Choroid plexus epithelial cell (primary cell): ENCODE measurements at places on chromosomes 16 and 17.
A peak's percentile ranks its signal among the peaks of the same experiment; 100 is the strongest.

GRCh38 chr16:89489040-89489897 lies 1.1 kb downstream of the ANKRD11 start:
- peak; percentile 97 for DNase-seq

DNA sequence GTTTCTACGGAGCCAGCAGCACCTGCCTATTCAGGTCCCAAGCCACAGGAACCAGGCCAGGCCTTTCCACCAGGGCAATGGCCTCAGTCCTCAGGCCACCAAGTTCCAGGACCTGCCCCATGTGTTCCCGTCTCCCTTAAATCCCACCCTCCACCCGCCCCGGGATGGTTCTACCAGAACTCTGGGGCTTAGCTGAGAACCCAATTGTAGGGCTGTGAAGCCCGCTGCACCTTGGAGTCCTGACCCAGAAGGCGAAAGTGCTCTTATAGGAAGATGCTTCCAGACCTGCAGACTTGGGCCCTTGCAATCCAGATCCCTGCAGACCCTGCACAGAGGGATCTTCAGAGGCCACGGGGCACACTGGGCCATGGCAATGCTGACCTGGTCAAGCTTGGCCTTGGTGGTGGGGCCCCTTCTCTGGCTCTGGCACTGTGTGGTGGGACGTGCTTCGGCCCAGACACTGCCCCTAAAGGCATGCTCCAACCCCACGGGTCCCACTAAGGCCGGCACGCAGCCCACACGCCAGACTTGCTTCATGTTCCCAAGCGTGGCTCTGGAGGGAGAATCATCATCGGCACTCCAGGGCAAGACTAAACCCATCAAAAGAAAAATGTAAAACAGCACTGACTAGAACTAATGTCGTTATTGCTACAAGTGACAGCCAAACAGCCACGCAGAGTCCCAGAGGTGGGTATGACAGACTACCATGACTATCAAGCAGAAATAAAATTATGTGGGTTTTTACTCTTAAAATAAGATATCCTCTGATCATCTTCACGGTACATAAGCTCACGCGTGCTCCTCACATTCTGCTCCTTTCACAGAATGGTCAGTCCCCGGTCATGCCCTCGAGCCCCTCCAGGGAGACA lies 41.3 kb upstream of the ATP2A3 start:
- no peak for DNase-seq

DNA sequence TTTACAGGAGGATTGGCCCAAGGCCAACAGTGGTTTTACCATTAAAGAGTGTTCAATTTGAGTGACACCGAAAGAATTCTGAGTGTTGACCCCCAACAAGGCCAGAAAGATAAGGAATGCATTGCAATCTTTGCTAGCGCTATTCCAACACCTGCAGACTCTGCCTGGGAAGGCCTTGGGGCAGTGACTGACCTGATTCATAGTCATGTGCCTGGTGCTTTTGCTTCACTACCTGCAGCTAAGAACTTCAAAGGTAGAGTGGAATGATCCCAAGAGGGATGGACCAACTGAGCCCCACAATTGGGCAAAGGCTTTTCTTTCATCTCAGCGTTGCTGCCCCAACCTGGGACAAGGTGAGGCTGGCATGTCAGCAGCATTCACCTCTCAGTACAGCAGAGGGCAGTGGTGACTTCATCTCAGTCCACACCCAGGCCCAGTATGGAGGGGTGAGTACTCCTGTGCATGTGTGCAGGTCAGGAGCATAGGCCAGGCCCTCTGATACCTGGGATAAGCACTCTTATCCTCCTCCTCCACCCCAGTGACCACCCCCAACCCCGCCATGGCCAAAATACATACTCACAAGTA lies 149.6 kb upstream of the GNAO1 start:
- DNase-seq, result no peak

- no peak for DNase-seq
Observed at GRCh38 chr17:9931144-9931741, 26.2 kb upstream of the RCVRN start.

DNA sequence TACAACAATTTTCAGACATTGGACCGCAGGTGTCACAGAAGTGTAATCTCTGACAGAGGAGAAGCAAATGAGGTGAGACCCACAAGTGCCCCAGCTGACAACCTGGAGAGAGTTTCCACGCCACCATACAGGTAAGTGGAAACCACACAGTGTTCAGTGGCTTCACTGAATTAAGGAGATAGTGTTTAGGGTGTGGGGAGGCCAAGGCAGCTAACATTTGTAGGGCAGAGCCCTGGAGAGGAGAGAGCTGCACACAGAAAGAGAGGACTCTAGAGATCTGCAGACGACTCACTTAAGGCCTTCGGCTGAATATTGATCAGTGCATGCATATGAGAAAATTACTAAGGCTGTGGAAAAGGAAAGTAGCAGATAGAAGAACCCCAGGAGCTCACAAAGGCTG lies 228.9 kb upstream of the TNRC6C start:
- DNase-seq, result no peak

DNA sequence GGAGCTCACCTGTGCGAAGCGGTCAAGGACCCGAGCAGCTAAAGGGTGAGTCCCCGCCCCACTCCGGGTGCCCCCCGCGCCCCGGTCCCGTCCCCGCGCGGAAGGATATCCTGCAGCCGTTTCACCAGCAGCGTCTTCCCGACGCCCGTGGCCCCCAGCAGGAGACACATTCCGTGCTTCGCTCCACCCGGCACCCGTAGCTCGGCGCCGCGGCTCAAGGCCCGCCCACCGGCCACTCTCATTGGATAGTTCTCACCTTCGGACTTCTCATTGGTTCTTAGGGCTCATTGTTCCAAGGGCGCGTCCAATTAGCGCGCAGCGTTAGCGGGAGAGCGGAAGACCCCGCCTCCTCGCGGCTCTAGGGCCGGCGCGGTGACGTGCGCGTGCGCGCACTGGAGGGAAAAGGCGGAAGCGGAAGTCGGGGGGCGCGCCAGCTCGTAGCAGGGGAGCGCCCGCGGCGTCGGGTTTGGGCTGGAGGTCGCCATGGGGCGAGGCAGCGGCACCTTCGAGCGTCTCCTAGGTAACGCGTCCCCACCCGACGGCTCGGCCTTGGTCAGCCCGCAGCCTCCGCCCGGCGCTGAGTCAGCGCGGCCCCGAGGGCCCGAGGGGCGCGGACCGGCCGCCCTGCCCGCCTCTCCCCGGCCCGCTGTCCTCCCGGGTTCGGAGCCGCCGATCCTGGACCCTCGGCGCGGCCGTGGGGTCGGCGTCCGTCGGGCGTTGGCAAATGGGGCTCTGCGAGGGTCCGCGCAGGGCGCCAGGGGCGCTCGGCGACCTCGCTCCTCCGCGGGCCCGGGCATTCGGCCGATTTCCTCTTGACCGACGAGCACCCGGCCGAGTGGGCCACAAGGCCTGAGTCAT lies at the start of the genes ARL16 and HGS:
ARL16 (minus strand) TSS at position 214 of the 858 bp plus-strand sequence; CDS start at position 170, 44 bp downstream.
HGS (plus strand) TSS at position 428 of the 858 bp plus-strand sequence; CDS start at position 484, 56 bp downstream.
- DNase-seq, result peak; percentile 99

- no peak for DNase-seq
Observed at GRCh38 chr17:49465331-49465903, 29.7 kb upstream of the NGFR start.

- DNase-seq, result no peak
Observed at GRCh38 chr17:71899317-71899716, 221.5 kb upstream of the SOX9 start.

- DNase-seq, result peak; percentile 97
Observed at GRCh38 chr16:53768593-53768992, 64.6 kb downstream of the FTO start.

- DNase-seq, result no peak
Observed at GRCh38 chr17:82358465-82359350, at the start of gene TEX19. TSS of gene TEX19 (plus strand) at chr17:82359247. CDS start at chr17:82362151, 2,904 bp downstream.

DNA sequence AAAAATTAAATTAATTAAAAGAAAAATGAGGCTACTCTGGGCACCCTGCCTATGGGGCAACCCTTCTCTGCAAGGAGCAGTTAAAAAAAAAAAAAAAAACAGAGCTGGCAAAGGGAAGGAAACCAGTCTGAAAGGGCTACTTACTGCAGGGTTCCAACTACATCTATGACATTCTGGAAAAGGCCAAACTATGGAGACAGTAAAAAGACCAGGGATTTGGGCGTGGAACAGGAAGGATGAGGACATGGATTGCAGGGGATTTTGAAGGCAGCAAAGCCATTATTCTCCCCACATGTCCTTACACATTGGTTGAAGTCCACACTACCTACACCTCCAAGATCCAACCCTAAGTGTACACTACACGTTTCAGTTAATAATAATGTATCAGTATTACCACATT lies 4.6 kb downstream of the RPH3AL start:
- no peak for DNase-seq

DNA sequence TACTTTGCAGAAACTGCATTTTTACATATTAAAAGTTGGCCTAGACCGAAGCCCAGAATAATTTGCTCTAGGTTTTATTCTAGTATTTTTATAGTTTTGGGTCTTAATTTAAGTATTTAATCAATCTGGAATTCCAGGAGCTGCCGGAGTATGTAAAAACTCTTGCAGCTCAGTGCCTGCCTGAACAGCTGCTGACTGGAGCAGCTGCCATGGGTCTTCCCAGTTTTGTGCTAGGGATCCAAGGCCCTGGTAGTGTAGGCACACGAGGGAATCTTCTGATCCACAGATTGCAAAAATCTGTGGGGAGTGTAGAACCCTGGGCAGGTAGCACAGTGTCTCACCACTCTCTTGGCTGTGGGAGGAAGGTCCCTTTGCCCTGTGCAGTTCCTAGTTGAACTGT lies 87.0 kb upstream of the HS3ST3A1 start:
- no peak for DNase-seq

- no peak for DNase-seq
Observed at GRCh38 chr16:89504091-89504490, 4.1 kb upstream of the SPG7 start.

DNA sequence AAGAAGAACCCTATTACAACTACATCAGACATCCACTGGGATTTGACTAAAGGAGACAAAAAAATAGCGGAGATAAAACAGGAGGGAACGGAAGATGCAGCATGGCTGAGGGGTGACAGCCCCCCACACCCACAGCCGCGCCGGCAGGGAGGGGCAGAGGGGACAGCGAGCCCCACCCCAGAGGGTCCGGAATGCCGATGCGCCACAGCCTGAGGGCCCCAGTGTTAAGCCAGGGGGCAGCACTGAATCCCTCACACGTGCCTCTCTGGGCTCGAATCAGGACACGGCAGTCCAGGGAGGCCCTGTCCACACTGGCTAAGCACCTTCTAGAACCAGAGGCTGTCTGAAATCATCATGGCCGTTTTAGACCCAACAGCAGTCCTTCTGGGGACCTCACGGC lies 18.8 kb downstream of the MAP1LC3B start:
- no peak for DNase-seq

GRCh38 chr17:67769231-67769630 lies 51.5 kb downstream of the NOL11 start:
- no peak for DNase-seq

GRCh38 chr16:10878644-10879501 lies 1.9 kb downstream of the CIITA start:
- DNase-seq, result peak; percentile 47

DNA sequence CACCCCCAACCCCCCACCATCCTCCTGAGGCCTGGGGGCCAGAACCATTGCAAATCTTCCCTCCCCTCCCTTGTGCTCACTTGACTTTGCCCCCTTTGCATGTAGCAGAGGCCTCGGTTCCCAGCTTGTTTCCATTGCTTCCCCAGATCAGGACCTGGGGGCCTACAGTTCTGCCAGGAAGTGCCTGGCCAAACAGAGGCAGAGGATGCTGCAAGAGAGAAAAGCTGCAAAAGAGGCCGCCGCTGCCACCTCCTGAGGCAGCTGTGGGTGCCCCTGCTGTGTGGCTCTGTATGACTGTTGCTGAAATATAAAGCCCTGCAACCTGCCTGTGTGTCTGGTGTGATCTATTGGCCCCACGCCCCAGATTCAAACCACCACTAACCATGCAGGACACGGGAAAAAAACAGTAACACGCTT lies 2.3 kb downstream of the NDUFB10 start:
- DNase-seq, result no peak

DNA sequence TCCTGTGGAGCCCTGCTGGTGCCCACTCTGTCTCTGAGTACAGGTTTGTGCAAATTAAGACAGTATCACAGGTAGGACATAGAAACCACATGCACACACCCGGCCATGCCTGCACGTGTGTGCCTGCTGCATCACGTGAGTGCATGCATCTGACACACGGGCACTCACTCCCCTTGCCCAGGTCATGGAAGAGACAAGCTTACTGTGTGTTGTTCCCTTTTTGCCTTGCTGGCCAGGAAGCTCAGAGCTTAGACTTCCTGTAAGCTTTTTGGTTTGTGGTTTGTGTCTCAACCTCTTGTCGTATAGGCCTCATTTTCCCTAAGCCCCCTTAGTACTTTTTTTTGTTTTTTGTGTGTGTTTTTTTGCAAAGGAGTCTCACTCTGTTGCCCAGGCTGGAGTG lies 25.0 kb downstream of the ZNF469 start:
- no peak for DNase-seq

DNA sequence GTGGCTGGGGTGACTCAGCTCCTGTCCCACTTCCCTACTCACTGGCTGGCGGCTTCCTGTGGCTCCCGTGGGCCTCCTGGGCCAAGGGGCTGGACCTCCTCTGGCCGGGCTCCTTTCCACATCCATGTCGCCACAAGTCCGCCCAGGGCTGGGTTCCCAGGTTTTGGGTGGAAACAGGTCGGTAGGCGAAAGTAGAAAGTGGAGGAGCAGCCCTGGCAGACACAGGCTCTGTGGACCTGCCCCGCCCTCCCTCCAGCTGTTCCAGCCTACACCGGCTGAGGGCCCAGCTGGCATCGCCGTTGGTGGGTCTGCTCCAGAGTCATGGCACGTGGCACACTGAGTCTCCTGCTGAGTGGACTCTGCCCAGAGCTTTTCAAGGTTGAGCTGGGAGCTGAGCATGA lies 28.7 kb downstream of the GSE1 start:
- no peak for DNase-seq

- no peak for DNase-seq
Observed at GRCh38 chr16:87320510-87321227, 3.5 kb upstream of the C16orf95 start.

- DNase-seq, result no peak
Observed at GRCh38 chr16:67780847-67781564, 25.4 kb downstream of the RANBP10 start.

DNA sequence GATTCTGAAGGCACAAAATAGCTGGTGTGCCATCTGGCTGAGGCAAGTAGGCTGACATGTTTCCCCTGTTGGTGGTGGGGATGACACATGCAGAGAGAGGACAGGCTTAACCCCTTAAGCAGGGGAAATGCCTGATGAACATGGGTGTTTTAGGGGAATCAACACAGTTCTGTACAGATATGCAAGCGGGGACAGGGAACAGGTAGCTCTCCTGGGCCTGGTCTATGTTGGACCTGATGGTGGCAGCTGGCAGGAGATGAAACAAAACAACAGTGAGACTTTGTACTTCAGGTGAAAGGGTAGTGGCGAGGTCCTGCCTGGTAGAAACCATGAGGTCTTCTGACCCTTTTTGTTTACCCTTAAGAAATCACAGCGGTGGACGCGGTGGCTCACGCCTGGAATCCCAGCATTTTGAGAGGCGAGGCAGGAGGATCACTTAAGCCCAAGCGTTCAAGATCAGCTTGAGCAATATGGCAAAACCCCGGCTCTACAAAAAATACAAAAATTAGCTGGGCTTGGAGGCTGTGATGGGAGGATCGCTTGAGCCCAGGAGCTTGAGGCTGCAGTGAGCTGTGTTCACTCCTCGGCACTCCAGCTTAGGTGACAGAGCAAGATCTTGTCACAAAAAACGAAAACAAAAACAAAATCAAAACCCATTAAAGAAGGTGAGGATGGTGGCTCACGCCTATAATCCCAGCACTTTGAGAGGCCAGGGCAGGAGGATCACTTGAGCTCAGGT lies 10.5 kb downstream of the OR1F1 start:
- DNase-seq, result no peak
